WTC11 (cell line): ENCODE measurements at places on chromosomes 5 and 9.

GRCh38 chr5:124342584-124342983, 403.9 kb downstream of the ZNF608 start:
- DNase-seq: no peak

DNA sequence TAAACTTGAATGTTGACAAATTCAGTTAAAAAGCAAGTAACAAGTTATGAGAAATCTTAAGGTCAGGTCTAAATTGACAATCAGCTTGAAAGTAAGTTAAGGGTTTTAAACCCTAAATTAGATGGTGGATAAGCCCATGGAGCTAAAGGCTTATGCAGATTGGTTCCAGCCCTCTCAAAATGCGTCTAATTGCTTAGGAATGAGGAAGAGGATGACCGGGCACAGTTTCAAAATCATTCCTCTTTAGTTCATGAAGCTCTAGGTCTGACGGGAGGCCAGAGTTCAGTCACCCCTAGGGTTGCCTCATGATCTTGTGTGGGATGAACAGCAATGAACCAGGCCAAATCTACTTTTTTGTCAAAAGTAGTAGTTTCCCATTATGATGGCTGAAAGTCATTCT, 75.4 kb downstream of the SLC38A9 start:
- DNase-seq: no peak

DNA sequence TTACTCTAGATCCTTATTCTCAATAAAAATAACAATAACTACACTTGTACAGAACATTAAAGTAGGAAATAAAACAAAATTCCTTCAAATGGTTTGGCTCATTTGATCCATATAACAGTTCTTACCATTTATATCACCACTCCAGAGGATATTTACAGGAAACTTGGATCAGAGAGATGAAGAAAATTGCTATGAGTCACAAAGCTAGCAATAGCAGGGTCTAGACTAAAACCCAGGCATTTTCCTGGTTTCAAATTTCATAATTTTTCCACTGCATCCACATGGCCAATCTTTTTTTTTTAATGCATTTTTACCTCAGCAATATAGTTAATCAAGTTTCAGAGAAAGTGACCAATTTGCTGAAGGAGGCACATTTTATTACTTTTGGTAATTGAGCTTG, 299.2 kb downstream of the ELAVL2 start:
- no peak for DNase-seq

DNA sequence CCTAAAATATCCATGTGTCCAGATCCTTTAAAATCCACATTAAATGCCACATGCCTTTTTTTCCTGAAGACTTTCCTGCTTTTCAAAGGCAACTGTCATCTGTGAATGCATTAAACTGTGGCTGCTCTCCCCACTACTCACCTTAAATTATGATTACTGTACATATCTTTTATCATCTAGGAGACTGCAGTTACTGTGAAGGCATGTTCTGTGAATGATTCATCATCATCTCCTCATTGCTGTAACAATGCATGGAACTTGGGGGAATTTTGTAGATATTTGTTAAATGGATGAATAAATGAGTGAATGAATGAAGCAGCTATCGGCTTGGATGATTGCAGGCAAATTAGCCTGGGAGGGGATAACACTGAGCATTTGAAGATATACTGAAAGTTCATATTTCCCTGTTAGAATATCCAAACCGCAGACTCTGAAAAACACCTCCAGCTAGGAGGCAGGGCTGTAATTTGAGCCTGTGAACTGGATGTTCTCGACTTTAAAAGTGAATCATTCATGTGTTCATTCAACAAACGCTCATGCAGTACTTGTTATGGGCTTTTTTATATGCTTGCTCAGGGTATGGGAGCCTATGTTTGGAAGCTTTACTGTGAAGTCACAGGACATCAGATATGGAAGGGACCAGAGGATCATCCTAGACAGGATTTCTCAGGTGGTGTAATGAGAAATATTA, 519.2 kb downstream of the KIF4B start:
- DNase-seq: no peak

- DNase-seq: no peak
These were observed 46.4 kb upstream of the EXOC3 start for GRCh38 chr5:396531-396961.

DNA sequence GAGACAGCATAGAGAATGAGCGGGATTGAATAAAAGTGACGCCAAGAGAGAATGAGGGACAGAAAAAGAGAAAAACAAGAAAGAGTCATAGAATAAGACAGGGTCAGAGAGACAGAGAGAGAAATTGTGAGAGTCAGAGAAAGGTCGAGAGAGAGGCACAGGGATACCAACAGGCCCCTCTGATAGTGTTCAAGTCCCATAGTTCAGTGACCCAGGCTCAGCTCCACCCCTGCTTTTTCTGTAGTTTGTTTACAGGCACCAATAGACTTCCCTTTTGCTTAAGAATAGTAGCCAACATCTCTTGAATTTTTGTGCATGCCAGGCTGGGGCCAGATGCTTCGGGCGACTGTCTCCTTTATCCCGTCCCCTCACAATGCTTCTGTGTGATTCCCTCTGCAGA, 62.5 kb downstream of the ARHGEF37 start:
- no peak for DNase-seq

DNA sequence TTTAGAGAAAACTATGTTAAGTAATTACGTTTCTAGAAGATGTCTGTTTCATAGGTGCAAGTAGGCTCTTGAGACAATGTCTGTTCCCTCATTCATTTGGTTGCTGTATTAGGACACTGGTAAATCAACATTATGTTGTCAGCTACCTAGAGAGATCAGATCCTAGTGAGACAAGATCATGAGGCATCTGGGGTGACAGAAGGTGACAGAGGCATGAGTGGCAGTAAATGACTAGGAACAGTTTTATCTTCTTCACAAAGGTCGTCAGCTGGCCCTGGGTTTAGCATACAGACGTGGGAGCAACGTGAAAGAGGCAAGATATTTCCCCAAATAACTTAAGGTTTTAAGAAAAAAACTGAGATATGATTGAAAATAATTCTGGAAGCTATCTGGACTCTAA, 1926.3 kb upstream of the WWC1 start:
- DNase-seq: no peak

DNA sequence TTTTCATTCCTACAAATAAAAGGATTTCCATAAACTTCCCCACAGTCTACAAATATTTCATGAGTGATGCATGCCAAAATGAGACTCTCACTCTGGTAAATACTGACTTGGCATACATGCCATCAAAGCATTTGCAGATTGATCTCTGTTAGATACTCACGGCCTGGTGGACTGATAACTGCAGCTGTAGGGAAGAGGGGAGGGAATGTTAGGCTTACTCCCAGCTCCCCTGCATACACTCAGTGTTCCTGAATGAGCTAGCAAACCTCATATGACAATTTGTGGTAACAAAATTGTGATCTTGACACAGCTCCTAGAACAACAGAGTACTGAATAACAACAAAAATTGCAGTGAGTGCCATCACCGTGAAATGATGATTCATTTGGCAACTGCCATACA, 435.3 kb downstream of the NR2F1-AS1 start:
- DNase-seq: no peak

DNA sequence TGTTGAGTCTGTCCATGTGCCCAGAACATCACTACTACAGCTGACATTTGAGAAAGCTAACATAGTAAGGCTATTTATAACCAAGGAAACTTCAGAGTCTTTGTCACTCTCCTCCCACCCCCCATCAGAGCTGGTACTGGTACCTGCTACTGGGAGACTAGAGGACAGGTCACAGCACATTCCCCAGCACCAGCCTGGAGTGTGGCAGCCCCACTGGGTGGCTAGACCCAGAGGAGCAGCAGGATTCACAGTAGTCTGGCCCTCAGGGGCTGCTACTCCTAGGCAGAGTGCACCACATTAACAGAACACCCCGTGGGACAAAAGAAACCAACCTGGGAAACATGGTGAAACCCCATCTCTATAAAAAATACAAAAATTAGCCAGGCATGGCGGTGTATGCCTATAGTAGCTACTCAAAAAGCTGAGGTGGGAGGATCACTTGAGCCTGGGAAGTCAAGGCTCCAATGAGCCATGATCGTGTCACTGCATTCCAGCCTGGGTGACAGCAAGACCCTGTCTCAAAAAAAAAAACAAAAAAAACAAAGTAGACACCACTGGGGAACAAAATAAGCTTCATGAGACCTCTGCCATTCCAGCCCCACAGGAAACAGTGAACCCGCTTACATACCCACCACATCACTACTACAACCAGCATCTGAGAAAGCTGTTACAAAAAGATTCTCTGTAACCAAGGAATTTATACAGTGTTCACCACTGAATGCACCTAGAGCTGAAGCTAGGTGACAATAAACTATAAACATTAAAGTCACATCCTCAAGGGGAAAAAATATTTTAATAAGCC, 26.3 kb upstream of the PTGER4 start:
- no peak for DNase-seq

- DNase-seq: no peak
These were observed 268.4 kb upstream of the PANK3 start for GRCh38 chr5:168847511-168848073.

GRCh38 chr5:169724303-169725087, 87.4 kb downstream of the DOCK2 start:
- DNase-seq: no peak
